ENCODE measurements at places on chromosomes 13 and 19.

DNA sequence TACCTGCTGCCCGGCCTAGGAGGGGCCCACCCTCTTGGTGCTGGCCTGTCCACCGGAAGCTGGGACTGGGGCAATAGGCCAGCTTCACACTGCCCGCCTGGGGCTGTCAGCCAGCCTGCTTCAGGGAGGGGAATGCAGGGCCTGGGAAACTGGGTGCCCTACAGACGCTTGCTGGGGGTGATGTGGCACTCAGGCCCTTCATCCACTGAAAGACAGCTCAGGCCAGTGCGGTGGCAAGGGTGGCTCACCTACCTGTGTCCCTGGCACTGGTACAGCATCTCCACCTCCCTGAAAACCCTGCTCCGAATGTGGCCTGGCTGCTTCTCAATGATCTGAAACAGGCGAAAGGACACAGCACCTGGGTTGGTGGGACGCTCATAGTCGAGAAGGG, 7.8 kb downstream of the MKNK2 start:
- no peak for DNase-seq

- no peak for DNase-seq
Observed at GRCh38 chr13:79966493-79966895, 374.4 kb downstream of the SPRY2 start.

- no peak for DNase-seq
Observed at GRCh38 chr19:4707956-4708650, 15.5 kb downstream of the DPP9 start.

DNA sequence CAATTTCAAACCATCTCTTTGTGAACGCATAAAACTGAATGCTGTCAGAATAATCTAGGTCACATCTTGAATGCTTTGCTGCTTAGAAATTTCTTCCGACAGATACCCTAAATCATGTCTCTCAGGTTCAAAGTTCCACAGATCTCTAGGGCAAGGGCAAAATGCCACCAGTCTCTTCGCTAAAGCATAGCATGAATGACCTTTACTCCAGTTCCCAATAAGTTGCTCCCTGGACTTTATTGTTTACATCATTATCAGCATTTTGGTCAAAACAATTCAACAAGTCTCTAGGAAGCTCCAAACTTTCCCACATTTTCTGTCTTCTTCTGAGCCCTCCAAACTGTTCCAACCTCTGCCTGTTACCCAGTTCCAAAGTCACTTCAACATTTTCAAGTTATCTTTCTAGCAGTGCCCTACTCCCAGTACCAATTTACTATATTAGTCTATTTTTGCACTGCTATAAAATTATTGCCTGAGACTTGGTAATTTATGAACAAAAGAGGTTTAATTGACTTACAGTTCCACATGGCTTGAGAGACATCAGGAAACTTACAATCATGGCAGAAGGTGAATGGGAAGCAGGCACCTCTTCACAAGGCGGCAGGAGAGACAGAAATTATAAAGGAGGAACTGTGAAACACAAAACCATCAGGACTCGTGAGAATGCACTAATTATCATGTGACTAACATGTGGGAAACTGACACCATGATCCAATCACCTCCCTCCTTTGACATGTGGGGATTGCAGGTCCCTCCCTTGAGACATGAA, 77.0 kb downstream of the SPRY2 start:
- no peak for DNase-seq

DNA sequence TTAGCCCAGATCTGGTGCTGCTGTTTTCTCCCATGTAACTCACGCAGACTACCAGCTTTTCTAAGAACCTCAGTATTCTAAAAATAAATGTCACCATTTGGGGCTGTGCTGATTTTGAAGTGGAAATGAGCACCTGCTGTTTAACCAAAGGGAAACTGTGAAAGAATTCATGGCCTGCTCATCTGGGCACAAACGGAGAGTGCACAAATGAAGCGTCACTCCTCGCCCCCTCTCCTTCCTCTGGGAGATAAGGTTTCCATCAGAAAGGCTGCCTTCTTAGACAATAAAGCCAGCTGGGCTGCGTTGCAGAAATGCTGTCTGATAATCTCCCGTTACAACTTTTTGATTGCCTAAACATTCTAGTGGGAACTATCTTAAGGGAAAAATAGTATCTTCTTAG, 73.7 kb upstream of the SLC15A1 start:
- DNase-seq, result no peak

- no peak for DNase-seq
Observed at GRCh38 chr13:39599842-39600241, 3.2 kb downstream of the LHFPL6 start.

DNA sequence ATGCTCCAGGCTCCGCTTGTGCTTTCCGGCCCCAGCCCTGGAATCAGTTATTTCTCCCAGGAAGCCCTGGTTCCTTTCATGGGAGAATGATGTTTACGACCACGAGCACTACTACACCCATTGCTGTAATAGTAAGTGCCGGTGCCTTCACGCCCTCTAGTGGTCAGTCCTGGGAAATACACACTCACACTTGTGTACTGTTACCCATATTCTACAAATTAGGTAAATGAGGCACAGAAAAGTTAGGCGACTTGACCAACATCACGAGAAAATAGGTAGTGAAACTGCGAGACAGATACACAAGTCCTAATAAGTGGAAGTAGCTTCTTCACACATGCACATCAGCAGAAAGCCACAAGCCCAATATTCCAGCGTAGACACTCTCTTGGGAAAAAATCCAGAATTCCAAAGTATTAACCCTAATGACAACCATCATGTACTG, 21.7 kb downstream of the CEACAM21 start:
- peak; percentile 76 for DNase-seq

- no peak for DNase-seq
Observed at GRCh38 chr13:98083507-98083906, 59.4 kb upstream of the FARP1 start.

GRCh38 chr19:7654401-7654800, 14.4 kb upstream of the RETN start:
- DNase-seq, result no peak

DNA sequence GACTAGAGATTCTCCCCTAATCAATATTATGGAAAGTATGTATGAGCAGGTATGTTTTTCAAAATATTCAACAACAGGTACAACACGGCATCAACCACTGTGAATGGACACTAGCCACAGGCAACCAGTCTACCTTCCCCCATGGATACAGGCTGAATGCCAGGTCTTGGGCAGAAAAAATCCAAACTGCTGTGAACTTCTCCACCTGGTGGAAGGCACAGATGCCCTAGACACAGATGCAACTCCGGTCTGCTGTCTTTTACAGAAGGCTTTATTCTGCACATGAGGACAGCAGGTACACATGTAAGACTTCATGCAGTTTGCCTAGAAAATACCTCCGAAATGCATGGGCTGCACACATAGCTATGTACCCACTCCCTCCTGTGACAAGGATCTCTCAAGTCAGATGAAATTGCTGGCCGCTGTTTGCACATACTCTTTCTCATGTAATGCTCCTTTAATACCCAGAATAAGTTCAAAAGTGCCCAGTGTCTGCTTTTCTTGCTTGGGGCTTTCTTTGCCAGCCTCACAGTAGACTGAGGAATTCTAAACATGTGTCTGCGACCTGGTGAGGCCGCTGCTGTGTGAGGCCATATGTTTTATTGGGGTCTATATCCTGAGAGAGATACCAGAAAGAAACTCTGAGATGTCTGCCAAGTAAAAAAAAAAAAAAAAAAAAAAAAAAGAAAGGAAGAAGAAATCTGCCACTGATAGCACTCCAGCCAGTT, 325.9 kb downstream of the FOXO1 start:
- no peak for DNase-seq

Data from HCT116 (cell line).